ENCODE measurements at places on chromosomes 13 and 19.

GRCh38 chr13:67094952-67095351, 135.2 kb downstream of the PCDH9 start:
- no peak for DNase-seq

DNA sequence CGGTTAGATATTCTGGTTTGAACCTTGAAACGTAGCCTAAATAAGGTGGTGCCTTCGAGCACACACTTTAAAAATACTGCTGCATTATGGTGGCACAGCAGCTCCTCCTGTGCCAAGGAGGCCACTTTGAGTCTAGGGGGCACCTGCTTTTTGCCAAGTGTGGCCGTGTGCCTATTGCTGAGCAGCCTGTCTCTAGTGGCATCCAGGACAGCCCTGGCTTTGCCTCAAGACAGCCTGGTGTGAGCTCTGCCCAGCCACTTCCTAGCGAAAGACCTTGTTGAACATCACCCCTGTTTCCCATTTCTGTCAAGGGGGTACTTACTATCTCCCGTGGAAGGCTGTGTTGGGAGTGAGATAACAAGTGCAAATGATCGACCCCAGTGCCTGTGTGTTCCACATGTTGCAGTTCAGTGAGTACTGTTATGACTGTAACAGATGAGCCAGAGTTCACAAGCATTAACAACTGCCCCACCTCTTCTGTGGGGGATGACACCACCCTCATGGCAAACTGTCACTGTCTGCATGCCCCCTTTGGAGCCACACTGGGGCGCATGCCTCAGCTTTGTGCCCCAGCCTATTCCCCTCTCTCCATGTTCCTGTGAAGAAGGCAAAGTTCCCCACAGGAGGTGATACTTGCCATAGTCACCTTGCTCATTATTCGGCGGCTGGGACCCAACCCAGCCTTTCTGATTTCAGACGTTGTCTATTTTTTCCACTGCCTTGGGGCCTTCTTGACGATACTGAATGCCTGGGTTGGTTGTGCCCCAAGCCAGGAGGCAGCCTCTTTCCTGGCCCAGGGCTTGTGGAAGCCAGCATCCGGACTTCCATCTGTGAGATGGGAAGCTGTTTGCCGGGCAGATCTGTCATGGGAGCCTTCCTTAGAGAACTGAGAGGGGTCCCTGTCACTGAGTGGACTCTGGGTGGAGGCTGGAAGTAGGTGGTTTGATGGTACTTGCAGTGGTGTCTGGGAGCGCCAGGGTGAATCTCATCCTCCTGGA, 5.4 kb downstream of the GATAD2A start:
- no peak for DNase-seq

DNA sequence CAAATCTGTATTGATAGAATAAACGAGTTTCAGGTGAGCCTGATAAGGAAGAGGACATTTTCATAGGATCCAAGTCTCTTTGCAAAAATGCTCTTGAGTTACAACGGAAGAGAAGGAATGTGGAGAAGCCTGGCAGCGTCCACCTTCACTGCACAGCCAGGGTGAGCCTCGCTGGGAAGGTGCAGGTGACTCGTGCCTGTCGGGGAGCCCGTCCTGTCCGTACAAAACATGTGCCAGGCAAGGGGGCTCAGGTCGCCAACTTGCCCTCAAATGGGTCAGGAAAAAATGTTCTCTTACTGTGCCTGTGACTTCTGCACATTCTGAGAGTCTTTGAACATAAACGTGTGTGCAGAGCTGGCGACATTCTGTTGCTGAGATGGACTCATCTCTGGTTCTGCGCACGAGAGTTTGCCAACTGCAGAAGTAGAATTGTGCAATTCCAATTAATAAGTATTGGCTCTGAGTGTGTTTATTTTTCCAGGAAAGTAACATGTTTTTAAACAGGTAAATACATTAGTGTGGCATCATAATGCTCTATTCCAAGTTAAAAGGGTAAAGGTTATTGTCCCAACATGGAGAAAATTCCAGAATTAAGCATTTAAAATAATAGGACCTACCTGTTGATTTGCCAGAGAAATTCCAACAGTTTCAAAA, 28.6 kb downstream of the NAXD start:
- DNase-seq: no peak

- no peak for DNase-seq
Measured at GRCh38 chr19:18351544-18351943, 11.1 kb downstream of the PGPEP1 start.

DNA sequence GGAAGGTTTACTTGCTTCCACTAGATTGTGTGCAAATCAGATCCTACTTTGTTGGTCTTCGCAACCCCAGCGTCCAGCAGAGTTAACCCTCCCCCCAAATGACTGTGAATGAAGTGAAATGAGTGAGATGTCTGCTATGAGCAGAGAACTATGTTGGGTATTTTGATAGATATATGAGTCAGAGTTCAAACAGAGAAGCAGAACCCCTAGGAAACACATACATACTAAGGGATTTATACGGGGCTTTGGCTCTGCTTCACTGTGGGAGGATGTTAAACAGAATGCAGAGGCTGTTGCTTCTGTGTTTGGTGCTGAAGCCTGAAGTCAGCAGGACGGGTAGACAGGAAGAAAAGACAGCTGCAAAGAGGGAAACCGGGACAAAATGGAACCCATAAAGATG, 197.0 kb downstream of the MZT1 start:
- no peak for DNase-seq

DNA sequence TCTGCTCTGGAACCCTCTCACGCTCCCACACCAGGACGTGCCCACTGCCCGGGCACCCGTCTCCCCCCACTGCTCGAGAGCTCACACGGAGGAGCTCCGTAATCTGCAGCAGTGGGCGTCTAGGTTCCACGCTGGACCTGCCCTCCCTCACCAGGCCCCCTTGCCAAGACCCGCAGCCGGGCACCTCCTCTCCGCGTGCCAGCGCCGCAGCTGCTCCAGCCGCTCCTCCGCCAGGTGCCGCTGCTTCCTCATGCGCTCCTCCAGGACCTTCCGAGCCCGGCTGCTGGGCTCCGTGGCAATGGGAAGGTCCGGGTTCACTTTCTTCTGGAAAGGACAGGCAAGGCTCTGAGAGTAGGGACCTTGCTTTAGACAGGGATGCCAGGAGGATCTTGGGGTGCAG, 35.0 kb upstream of the MATK start:
- no peak for DNase-seq
